ENCODE measurements at places on chromosomes 6 and 20.

GRCh38 chr6:147248859-147249258 lies 44.6 kb downstream of the STXBP5 start:
- no peak for DNase-seq

GRCh38 chr6:166286839-166287271 lies 21.3 kb downstream of the PRR18 start:
- DNase-seq: no peak

GRCh38 chr6:28462401-28462800 lies 19.1 kb upstream of the ZSCAN23 start:
- DNase-seq: peak; percentile 42

DNA sequence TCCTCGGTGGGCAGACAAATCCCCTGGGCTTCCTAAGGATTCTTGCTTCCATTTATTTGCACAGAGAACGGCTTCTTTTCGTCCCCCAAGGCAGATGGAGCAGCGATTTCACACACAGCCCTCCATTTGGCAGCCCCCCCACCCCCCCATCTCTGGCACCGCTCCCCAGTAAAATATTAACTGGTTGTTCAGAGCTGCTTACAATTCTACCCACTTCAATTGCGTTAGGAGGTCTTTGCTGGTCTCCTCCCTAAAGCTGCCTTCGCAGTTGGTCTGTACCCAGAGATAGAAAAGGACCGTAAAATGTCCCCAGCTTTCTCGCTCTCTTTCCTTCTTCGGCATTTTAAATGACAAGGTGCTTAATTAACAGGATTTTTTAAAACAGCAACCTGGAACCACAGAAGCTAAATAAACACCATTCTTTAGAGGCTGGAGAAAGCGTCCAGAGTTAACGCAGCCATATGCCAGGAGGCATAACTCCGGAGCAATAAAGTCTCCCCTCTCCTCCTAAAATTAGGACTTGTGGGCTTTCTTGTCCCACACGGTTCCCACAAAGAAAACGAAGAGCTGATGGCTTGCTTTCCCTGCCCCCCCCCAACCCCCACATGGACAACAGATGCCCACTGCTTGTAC lies 1.7 kb upstream of the ZMYND8 start:
- no peak for DNase-seq

GRCh38 chr20:37941992-37942391 lies 39.1 kb downstream of the VSTM2L start:
- DNase-seq: no peak

- no peak for DNase-seq
Measured at GRCh38 chr20:32473231-32474008, 111.7 kb downstream of the NOL4L start.

DNA sequence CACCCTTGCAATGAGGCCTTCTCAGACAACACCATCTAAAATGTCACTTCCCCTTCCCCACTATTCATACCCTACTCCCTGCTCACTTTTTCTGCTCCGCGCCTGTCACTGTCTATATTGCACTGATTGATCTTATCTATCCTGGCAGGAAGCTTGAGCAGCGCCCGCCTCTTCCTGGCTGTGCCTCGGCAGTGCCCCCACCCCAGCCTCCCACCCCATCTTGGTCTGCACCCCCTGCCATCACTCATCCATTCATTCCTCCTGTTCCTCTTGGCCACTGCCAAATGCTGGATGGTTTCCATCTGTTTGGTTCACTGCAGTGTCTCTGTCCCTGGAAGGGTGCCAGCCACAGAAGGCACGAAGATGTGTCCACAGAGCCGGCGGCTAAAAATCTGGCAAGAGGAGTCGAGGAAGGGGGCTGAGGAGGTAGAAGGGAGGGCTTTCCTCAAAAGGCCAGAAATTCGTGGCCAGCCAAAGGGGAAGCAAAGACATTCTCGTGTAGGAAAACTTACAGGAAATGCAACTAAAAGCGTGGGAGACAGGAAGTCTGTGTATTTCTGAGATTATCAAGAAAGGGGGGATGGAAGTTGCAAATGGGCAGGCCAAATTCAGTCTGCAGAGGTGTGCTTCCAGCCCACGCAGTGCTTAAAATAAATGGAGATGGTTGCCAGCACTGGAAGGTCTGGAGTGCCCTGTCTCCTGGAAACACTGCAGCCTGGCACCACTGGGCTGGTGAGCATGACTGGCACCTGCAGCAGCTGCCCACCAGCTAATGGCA lies 27.6 kb downstream of the SYNJ2 start:
- peak; percentile 48 for DNase-seq

- DNase-seq: no peak
Measured at GRCh38 chr20:4065391-4065844, 50.1 kb upstream of the RNF24 start.

DNA sequence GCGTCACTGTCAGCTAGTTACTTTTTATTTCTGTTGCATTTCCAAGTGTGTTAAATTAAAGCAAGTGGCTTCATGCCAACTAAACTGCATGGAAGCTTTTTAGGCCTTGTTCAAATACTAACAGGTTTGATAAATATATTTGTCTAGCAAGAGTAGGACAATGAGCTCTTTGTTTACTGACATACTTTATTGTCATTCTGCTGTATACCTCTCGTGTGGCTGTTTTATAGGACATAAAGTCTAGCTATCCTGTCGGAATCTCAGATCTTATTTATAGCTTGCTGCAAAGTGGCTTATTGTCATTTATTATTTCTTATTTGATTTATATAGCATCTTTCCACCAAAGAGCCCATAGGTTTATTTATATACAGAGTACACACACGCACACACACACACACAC lies 711.1 kb downstream of the KIF16B start:
- DNase-seq: no peak

GRCh38 chr20:34171640-34172039 lies 59.6 kb upstream of the EIF2S2 start:
- DNase-seq: no peak

DNA sequence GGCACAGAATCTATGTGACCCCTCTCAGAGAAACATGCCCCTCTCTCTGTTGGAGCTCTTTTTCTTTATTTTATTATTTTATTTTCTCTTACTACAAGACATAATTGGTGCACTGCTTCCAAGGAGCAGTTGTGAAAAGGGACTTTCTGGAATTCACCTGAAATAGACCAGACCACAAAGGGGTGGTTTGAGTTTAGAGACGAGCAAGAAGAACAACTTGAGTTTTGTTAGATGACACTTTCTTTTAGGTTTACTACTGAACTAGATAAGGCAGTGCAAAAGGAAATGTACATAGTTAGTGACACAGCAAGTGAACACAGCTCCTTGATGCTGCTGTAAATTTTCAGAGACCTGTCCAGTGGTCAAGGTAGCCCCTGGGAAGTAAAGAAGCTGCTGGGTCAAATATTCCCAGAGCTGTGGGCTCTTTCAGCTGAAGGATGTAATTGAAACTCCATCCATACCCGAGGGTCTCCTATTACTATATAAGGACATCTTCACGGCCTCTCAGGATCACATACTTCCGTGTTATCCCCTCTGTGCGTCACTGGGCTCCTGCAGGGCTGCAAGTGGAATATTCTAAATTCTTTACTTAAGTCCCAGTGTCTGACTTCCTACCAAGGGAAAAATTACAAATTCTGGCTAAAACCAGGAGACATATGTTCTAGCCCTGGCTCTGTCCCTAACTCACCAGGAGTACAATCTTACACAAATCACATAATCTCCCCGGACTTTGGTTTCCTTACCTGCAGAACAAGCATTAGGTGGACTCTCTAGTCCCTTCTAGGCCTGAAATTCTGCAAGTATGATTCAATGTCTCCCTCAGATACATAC lies 69.1 kb upstream of the ADTRP start:
- no peak for DNase-seq

- peak; percentile 51 for DNase-seq
Measured at GRCh38 chr20:10513931-10514575, 78.9 kb downstream of the SLX4IP start.

DNA sequence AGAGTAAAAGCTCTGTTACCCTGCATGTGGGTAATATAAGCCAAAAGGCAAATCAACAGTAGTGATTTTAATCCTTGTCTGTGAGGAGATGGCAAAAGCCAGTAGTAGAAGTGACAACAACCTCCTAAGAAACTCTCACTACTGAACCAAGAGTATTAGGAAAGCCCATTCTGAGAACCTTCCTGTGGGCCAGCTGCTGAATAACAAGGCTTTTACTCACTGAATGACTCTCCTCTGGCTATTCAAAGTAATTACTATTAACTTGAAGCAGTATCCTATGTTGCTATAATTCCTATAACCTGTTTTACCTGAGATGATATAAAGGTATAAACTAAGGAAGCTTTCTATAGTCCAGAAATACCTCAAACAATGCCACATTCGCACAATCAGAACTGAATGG lies 55.1 kb downstream of the CHD6 start:
- DNase-seq: no peak

GRCh38 chr6:5125152-5126006 lies 40.2 kb downstream of the PPP1R3G start:
- DNase-seq: no peak

GRCh38 chr6:40973304-40973703 lies 65.7 kb downstream of the UNC5CL start:
- DNase-seq: no peak

- no peak for DNase-seq
Measured at GRCh38 chr20:57133926-57134650, 132.4 kb downstream of the BMP7 start.

DNA sequence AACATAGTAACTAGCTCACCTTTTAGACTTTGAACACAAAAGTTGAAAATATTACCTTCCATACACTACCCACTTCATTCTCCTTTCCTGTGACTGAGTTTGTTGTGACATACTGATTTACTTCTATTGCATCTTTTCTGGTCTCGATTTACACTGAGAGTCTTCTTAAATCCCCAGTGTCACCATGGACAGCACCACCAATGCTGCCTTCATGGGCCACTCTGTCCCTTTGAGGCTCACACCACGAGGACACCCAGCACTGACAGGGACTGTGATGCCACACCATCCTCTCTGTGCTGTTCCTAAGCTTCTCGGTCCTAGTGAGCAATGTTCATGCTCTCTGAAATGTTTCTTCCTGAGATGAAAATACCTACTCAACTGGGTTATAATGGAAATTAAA lies 337.1 kb upstream of the IRAK1BP1 start:
- no peak for DNase-seq

GRCh38 chr6:109087661-109088264 lies 6.9 kb downstream of the SESN1 start:
- no peak for DNase-seq

- DNase-seq: no peak
Measured at GRCh38 chr20:33561692-33562601, 72.1 kb downstream of the CBFA2T2 start.

DNA sequence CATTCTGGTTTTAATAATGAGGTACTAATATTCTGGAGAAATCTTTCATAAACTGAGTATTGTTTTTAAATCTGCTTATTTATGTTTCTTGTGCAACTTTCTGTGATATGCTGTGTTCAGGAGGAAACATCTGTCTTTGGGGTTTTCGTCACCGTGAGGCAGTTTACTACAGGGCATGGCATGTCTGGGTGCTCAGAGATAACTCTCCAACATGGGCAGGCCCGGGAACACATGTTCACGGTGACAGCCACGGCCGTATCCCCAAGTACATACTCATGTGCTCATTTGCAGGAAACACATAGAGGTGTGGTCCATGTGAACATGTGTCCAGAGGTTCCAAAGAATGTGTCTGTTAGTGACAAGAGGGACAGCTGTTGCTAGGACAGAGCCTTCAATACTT lies 62.1 kb upstream of the CNKSR3 start:
- DNase-seq: no peak

DNA sequence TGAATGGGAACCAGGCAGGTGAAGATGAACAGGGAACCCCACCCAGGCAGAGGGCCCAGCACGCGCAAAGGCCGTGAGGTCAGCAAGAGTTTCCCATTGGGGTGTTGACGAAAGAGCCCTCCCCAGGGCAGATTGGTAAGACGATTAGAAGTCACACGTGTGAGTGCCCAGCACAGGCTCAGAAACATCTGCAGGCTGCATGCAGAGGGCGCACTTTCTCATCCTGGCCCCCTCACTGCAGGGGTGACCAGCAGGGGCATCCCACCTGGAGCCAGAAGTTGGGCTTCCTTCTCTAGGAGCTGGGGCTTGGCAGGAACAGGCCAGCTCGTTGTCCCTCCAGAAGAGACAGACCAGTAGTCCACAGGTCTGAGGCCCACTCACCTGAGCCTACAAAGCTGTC lies 38.4 kb downstream of the VSTM2L start:
- DNase-seq: no peak

DNA sequence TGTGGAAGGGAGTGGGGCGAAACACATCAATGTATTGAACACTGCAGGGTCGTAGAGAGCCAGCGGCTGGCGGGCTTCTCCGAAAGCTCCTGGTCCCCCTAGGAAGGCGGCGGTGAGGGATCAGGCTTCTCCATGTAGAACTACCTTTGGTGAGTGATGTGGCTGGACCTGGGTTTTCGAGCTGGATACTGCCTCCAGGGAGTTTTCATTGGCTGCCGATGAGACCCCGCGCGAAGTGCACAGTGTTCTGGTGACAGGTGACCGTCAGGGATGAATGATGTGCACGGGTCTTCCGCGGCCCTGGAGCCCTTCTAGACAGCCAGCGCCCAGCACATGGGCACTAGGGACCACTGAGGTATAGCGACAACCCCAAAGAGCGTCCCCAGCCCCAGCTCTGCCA lies 16.4 kb downstream of the ABT1 start:
- DNase-seq: no peak

DNA sequence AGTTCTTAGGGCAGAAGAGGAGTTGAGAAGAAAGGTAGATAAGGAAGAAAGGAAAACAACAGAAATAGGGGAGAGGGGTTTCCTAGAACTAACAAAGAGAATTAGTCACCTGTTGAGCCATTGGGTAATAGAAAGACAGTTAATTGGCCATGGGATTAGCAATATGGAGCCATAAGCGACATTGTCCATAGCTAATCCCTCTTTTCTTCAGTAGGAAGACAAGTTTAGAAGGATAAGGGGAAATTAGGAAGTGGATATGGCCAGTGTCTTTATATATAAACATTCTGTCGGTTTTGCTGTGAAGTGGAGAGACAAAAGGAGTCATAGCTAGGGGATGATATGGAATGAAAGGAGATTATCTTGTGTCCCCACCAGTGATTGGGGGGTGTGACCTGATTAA lies 43.9 kb upstream of the COL10A1 start:
- no peak for DNase-seq

DNA sequence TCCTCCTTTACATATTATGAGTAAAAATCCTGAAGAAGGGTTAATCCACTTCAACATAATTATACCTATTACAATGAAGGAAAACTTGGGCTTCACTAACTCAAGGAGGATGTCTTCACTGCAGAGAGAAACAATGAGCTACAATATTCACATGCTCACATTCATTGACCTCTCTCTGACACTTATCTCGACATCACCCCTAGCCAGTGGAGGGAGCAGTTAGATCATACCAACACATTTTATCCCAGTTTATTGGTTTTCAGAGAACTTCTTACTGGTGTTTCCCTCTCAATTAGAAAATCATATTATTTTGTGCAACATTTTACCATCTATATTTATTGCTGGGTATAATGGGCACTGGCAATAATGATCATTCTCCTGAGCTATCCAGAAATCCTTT lies 646.5 kb downstream of the TENT5A start:
- DNase-seq: no peak
